ENCODE measurements at places on chromosomes 12 and 14.

DNA sequence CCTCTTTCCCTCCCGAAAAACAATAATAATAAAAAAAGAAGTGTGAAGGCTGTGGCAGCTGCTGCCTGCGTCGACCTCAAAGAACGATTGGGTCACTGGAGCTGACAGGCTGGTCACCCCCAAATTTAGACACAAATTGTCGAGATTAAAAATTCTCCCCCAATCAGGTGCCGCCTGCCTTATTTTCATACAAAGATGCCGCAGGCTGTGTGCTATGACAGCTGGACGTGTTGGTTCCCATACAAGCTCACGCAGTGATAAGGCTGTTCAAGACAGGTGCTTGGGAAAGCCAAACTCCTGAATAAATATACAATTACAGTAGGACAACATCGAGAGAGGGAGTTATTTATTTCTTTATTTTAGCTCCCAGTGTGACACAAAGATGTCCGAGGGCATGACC is 1041.8 kb downstream of the VRK1 start:
- no peak for DNase-seq

GRCh38 chr12:94762259-94762942 is 112.0 kb upstream of the TMCC3 start:
- DNase-seq, result no peak

DNA sequence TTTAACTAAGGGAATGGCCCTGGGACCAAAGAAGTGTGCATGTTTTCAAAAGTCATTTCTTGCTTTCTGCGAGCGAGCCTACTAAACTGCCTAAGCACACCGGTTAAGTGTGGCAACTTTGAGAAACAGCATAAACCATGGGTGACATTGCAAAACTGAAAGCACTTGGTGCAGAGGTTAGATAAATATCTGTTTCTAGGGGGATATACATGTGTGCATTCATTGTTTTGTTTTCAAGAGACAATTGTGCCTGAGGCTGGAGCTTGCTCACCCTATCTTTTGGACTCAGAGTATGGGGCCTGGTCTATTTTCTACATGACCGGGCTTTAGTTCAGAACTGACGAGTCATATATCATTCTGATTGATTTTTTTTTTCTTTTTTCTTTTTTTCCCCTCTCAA is 923.4 kb downstream of the NRXN3 start:
- DNase-seq, result no peak

DNA sequence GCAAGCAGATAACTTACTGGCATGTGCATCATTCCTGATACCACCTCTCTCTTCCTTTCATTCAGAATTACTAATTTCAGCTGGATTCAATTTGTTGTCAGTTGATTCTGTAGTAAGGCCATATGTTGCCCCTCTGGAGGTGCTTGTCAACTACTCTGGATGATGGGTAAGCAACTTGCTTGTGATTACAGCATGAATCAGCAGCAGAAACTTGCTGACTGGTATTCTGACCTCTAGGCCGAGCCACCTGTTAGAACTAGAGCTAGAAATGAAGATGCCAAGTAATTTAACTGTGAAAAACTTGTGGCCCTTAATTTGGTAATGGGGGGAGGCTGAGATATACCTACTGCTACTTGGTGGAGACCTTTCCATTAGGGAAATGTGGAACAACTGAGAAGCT is 5.1 kb downstream of the RNF10 start:
- no peak for DNase-seq

- DNase-seq, result no peak
Measured at GRCh38 chr14:74656964-74657363, 44.9 kb upstream of the LTBP2 start.

DNA sequence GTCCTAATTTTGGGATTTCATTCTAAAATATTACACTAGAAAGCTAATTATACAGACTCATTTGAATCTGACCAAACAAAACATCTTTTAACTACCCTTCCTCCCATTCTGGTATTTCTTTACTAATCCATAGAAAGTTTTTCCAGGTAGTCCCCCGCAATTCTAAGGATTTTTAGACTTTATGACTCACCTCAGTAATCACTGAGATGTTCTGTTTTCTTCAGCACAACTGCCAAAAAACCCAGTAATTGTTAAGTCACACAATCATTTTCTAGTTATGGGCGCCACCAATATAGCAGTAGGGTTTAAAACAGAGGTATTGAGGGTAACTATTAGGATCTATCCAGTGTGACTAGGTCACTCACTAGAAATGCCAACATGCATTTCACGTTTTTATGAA is 1.6 kb upstream of the ARID4A start:
- no peak for DNase-seq

DNA sequence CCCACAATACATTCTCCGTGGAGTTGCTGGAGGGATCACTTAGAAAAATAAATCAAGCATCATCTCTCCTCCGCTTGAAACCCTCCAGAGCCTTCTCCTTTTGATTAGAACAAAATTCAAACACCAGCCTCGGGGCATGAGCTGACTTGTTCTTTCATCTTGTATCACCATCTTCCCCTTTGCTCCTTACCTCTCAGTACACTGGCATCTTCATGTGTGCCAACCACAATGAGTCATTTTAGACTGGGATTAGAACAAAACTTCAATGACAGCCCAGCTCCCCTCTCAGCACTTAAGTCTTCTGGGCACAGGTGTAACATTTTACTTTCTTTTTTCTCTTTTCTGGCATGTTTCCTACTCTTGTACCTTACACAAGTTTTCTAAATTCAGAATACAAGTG is 1159.2 kb upstream of the TMEM132C start:
- DNase-seq, result no peak

DNA sequence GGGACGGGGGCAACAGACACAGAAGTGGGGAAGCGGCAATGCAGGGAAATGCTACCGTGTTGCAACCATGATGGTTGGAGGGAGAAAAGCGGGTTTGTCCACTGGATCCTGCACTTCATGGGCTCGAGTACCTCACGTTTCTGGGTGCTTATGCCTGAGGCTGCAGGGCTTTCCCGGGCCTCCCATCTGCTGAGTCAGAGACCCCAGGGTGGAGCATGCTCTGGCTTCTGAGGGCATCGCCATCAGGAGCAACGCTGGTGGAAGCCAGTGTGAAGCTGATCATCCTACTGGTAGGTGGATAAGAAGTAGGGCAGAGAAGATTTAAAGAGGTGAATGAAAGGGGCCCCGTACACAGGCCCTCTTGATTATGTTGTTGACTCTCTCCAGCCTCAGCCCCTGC is 5.0 kb upstream of the ADGRD1 start:
- no peak for DNase-seq

GRCh38 chr12:99389751-99390150 is 257.8 kb upstream of the GARIN6 start:
- DNase-seq, result no peak

DNA sequence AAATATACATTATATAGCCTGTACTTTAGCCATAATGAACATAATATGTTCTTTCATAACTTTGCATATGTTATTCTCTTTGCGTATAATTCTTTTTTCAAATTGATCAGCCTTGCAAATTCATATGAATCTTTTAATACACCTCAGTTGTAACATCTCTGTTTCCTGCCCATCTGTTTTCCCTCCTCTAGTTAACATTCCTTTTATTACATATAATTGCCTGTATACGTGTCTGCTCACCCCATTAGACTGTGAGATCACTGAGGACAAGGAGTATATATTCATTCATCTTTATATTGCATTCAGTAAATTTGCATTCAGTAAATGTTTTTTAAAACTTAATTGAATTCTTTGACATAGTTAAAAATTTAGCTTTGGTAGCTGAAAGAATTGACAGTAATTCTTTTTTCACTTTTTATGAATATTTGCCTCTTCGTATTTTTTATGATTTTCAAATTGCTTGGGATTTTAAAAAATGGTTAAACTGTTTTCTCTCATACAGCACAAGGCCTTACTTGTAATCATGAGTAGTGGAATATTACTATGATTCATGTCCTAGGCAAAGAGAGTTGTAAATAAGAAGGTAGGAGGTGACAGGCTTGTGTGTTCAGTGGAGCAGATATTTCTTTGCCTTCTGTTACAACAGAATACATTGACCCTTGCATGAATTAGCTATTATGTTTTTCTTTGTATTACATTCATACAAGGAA is 32.8 kb upstream of the KLHL42 start:
- no peak for DNase-seq

GRCh38 chr12:15423629-15424028 is 101.3 kb downstream of the PTPRO start:
- no peak for DNase-seq

DNA sequence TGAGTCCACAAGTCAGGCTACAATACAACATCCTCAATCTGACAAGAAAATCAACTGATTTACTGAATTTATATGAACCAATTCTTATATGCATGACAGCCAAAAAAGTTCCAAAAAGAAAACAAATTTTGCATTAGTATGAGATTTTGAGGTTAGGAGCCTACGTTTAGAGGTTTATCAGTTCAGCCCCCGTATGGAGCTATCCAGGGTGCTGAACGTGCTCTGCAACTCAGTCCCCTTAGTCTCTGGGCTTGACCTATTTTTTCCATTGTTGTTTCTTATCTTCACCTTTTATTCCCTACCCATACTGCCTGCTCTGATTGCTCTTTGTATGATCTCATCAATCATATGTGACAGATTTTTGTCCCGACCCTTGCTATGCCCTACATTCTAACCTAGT is 693.0 kb downstream of the NRXN3 start:
- DNase-seq, result no peak

DNA sequence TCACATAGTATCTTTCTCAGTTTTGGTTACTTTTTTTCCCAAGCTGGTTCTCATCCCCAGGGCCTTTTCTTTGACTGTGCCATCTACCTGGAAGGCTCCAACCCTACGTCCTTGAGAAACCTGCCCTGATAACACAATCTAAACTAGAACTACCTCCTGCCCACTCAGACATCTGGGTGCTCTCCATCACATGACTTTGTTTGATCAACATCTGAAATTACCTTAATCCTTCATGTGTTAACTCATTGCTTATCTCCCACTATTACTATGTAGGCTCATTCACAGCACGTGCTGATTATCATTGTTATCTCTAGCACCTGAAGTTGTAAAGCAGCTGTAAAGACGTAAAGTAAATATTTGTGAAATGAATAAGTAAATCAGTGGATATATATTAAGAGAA is 784.0 kb downstream of the TMTC2 start:
- DNase-seq, result no peak

DNA sequence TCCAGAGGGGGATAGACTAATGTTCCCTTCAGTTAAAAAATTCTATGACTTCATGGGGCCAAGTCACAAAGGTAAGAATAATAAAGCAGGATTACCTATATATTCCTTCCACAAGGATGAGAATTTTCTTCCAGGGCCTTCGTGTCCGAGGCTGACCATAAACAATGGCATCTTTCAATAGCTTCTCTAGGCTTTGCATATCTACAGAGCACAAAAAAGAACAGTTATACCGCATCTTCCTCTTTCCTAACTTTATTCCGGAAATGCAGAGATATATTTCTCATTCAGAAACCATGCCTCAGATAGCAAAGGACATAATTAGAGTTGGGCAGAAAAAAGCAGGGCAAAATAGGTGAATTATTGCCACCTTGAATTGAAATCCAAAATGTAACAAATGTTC is 58.3 kb upstream of the ISM2 start:
- DNase-seq, result no peak

GRCh38 chr12:55925371-55925770 is 2.3 kb downstream of the PYM1 start:
- no peak for DNase-seq

DNA sequence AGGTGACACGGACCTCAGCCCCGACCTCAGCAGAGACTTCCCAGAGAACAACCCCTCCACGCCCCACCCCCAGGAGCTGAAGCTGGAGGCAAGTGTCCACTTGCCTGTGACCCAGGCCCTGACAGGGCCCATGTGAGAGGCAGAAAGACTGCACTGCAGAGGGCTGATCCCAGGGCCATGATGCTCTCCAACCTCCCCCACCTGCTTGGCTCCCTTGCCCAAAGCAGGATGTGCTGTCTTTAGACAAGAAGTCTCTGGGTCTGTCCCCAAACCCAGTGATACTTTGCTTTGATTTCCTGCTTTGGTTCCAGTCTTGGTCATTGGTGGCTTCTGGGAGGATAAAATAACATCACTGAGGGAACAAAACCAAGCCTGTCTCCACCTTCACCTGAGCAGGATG is 59.4 kb downstream of the BCL11B start:
- no peak for DNase-seq

- no peak for DNase-seq
Measured at GRCh38 chr12:109124878-109125648, 8.7 kb downstream of the ACACB start.

DNA sequence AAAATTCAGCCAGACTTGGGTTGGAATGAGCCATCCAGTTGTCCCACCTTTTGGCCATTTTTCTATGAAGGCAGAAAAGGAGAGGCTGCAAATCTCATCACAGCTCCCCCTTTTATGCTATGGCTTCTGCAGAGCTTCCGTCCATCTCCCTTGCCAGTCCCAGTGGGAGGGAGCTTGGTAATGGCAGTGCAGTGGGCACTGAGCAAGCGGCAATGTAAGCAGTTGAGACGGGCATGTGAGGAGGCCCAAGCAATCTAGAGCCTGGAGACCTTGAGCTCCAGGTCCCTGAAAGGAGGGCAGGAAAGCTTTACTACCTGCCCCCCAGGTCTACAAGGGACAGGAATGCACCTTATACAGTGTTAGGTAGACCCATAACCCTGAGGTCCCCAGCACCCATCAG is 73.1 kb downstream of the CRACR2A start:
- no peak for DNase-seq

- no peak for DNase-seq
Measured at GRCh38 chr12:98519257-98519907, 4.0 kb downstream of the TMPO start.

DNA sequence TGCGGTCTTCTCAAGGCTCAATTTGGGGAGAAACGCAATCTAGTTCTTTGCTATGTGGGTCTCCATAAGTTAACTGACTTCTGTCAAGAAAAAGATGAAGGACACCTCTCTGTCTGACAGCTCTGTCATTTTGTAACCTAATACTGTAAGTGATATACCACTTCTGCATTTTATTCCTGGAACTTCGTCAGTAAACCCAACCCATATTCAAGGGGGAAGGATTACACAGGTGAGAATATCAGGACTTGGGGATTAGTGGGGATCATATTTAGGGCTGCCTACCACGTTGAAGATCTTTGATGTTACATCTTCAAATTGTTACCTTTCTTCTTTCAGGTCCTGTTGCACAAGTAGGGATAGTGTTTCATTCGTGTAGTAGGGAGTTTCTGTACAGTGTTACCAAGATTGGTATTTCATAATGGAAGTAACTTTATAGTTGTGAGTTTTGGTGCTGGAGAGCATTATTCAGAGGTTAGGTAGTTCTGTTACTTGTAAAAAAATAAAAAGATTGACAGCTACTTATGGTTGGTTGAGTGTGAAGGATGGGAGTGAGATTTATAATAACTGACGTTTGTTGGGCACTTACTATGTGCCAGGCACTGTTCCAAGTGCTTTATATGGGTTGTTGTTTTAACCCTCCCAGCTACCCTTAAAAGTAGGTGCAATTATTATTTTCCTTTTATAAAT is 1.6 kb downstream of the TMEM260 start:
- no peak for DNase-seq

DNA sequence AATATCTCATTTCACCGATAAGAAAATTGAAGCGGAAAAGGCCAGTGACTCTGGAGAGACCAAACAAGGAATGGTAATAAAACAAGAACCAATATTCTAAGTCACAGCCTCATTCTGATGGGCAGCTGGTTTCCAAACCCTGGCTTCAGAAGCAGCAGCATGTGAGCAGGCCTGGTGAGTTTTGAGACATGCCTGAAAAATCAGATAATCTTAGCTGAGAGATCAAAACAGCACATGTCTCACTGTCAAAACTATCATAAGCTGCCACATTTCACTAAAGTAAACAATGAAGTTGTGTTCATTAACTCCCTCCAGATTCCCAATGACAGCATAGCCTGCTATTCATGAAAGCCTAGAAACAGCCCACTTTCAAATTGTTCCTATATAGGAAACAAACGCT is 36.5 kb downstream of the CIT start:
- no peak for DNase-seq
